ENCODE measurements at places on chromosomes 3 and 15. TPM values are rescaled to one million over a fixed set of nuclear protein-coding genes. Genes with fewer than 3 reads are reported as not detected.

GRCh38 chr15:62047282-62047827 lies 12.9 kb downstream of the VPS13C start:
- DNase-seq = no peak

DNA sequence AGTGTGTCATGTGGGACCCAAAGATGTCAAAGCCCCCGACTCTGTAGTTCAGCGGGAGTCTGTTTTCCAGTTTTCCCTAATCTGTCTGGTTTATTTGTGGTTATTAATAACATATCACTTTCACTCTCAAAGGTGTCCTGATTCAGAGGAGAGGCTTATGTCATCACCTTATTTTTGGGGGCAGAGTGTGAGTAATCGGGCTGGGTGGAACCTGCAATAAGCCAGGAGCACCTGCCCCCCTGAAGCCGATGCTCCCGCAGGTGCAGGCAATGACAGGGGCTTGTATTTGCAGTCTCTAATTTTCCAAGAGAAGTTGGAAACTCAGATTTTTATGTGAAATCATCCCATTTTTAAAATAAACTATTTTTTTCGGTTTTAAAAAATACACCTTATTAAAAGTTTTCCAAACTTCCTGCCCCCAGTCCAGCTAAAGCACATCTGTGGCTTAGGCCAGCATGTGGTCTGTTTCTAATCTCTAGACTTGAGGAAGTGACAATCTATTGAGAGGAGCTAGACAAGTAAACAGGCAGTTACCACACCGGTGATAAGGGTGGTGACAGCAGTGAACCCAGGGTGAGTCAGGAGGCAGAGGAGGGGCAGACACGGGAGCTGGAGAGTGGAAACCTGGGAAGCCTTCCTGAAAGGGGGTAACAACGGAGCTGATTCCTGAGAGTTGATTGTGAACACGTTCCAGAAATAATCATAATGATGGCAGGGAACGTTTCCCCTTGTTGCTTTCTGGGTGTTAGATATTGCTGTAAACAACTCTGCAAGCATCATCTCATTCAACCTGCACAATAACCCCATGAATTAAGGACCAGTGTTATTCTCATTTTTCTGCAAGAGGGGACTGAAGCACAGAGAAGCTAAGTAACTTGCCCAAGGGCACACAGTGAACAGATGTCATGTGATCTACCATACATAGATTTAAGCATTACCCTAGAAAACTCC lies 37.2 kb downstream of the BHLHE40 start:
- DNase-seq = no peak

DNA sequence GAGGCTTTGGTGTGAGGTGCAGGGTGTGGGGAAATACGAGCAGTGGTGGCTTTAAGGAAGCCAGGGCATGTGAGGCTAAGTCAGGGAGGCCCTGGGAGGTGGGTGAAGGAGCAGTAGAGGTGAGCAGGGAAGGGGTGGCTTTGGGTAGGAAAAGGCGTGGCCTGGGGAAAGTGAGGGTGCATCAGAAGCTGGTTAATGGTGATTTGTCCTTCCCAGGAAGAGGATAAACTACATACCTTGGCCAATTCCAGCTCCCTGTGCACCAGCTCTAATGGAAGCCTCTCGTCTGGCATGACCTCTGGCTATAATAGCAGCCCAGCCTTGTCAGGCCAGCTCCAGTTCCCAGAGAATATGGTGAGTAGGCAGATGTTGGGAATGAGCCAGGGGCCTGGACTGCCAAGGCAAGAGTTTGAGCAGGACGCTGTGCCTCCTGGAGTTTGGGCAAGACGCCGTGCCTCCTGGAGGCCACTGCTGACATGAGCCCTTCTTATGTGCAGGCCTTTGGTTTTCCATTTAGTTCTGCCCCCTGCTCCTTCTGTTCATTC lies 41.3 kb downstream of the CDAN1 start:
- no peak for DNase-seq

DNA sequence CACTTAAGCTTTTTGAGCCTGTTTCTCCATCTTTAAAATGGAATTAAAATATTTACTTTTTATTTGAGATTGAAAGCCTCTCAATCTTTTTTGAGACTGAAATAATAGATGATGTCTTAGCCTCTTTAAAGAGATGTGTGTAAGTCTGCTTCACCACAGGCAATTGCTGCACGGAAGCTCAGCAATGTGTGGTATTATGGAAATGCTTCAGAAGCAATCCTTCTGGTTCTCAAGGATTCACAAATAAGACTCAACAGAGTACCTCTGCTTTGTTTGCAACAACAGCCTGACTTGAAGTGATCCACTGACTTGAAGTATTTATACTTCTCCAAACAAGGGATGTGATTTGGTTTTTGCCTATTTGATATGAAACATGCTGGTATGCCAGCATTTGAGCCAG lies 332.0 kb upstream of the RASGRP1 start:
- no peak for DNase-seq

DNA sequence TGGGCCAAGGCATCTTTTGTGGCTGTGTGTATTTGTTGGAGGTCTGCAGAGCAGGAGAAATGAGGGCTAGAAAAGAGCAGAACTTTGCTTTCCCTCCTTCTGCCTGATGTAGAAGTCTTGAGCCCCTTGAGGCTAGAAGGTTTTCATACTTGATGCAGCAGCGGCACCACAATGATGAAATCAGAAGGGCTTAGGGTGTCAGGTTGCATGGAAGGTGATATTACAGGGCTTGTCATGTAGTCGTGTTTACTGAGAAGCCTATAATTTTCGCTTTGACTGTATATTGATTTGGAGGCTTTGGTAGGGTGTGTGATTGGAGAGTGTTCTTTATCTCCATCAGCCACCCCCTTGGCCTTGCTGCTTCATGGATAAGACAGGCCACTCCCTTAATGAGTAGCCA lies 339.8 kb downstream of the THSD4 start:
- no peak for DNase-seq

DNA sequence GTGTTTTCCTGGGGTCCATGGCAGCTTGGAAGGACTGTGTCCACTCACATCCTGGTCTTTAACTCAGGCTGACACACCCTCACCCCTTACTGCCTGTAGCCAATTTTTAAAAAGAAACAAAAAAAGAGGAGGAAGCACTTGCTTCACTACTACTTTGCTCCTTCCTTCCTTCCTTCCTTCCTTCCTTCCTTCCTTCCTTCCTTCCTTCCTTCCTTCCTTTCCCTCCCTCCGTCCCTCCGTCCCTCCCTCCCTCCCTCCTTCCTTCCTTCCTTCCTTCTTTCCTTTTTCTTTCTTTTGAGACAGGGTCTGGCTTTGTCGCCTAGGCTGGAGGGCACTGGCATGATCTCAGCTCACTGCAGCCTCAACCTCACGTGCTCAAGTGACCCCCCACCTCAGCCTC lies 25.5 kb upstream of the AKAP13 start:
- DNase-seq = no peak

- no peak for DNase-seq
These were observed 4.2 kb downstream of the MFGE8 start for GRCh38 chr15:88908697-88909621.

Gene GABRA5
- 15.0 TPM for total RNA-seq

- no peak for DNase-seq
These were observed 66.0 kb downstream of the DCLK3 start for GRCh38 chr3:36698314-36698713.

GRCh38 chr3:147945968-147946519 lies 536.9 kb downstream of the ZIC1 start:
- no peak for DNase-seq

- DNase-seq = no peak
These were observed 74.8 kb downstream of the RPL39L start for GRCh38 chr3:187064210-187065115.

Gene SPINK8
- not detected for total RNA-seq

DNA sequence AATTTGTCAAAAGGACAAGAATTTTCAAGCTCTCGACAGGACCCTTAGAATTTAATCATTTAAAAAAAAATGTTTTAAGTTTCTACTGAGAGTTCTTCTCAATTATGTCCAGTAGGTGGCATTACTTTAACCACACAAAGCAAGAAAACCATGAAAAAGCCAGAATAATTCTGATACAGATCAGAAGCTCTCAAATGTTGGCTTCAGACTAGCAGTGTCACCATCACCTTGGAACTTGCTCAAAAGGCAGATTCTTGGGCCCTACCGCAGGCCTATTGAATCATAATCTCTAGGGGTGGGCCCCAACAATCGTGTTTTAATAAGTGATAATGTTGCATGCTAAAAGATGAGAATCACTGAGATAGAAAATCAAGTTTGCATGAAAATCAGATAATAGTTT lies 99.5 kb upstream of the KCNMB2 start:
- no peak for DNase-seq

Gene KLHL40
- not detected for total RNA-seq

GRCh38 chr3:39158148-39158715 lies 4.8 kb upstream of the CSRNP1 start:
- no peak for DNase-seq

DNA sequence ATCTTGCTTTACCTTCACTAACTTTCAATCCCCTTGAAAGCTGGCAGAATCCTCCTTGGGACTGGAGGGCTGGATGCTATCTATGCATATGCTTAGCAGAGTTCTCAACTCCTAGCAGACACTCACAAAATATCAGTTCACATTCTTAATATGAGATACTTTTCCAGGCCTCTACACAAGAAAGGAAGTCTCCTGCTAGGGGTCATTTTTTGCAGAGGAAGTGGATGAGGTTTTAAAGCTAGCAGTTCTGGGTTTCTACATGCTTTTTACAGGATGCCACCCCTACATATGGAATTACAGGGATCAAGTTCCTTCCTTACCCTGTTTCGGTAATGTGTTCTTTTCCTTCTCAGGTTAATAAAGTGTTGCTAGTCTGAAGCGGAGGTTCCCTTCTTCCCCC lies 206.3 kb upstream of the TP63 start:
- DNase-seq = no peak

Gene ACKR2
- 0.09 TPM for total RNA-seq

Gene CCR4
- total RNA-seq = 0.11 TPM

- DNase-seq = no peak
These were observed 73.5 kb upstream of the XCR1 start for GRCh38 chr3:46100812-46101211.

DNA sequence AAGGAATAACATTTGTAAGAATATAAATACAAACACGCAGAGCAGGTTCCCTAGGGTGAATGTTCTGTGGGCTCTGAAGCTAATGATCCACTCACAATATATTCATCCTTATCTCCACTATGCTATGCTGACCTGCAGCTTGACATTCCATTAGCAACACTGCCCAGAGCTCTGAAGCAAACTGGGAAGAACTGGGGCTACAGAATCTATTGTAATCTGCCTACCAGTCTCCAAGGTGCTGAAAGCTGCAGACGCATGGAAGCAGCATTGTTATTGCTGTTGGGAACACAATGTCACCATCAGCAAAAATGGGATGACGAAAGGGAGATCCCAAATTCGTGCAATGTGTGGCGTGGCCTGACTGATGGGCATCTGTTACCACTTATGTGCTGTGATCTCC lies 316.7 kb upstream of the RORA start:
- no peak for DNase-seq

- DNase-seq = no peak
These were observed 19.5 kb downstream of the CD47 start for GRCh38 chr3:108071368-108071767.

DNA sequence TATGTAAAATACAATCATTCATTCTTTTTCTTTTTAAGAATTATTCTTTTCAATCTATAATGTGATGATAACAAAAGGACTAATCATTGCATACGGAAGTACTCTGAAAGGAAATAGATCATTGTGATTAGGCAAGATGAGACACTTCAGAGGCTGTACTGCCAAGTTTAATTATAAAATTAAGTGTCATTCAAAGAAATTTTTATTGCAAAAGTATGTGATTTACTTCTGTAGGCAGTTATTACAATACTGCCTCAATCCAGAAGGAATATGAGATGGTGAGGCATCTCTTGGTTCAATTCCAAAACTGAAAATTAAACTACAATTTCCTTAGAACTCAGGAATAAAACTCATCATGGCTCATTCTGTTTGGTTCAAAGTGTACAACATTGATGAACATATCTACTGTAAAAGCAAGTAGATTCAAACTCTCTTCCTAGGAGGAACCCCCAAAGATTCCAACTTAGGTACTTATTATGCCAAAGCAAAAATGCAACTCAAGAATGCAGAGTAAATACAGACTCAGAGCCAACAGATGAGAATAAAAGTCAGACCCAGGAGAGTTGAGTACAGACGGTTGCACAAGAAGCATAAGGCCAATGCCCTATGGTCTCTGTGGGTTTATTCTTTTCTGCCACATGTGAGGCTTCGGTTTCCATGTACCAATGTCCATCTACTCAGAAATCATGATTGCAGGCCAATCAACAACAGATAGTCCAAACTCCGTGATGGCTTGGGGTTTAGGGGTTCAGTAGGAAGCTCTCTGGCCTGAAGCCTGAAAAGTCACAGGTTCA lies 118.5 kb upstream of the WNT5A start:
- no peak for DNase-seq

GRCh38 chr3:107498646-107499045 lies 24.1 kb upstream of the BBX start:
- no peak for DNase-seq

GRCh38 chr3:126858887-126859286 lies 124.0 kb upstream of the PLXNA1 start:
- no peak for DNase-seq

DNA sequence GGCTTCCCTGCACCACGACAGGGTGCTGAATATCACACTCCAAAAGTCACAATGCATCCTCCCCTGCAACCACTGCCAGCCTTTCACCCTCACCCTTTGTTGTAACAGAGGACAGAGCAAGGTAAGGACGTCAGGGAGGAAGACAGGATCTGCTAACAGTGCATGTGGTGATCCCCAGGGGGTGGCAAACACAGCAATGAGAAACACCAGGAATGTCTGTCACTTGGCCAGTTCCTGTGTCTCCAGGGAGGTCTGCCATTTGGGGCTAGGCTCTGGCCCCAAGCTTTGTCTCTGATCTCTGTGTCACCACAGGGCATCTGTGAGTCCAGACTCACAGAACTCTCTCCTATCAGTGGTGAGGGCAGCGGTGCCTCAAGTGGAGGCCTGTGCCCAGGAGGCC lies 54.3 kb upstream of the SLC24A5 start:
- DNase-seq = no peak

- no peak for DNase-seq
These were observed 18.6 kb downstream of the CSTA start for GRCh38 chr3:122343654-122344053.

GRCh38 chr3:172717493-172718088 lies 6.7 kb upstream of the NCEH1 start:
- no peak for DNase-seq

DNA sequence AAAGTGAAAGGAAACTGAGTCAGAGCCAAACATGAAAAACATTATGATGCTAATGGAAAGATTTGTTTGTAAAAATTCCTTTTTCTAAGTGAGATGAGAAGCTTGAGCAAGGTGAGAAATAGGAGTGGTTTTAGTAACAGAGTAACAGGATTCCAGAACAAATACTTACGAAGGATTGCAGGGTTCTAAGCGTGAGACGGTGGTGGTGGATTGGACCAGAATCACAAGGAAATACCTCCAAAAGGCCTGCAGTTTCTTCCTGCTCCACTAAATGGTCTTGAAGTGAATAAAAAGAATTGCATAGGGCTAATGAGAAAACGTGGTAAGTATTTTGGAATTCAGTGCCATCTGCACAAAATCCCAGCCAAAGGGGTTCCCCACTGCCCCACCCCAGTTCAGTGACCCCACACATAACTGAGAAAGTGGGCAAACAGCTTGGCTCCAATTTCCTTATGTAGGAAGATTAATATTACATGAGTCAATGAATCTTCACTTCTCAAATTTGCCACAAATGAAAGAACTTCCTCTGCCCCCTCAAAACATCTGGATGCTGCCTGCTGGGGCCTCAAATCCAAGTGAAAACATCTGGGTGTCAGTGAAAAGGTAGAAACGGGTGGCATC lies 283.8 kb upstream of the NR2F2 start:
- no peak for DNase-seq

- peak; percentile 52 for DNase-seq
These were observed 364.9 kb downstream of the AGBL1 start for GRCh38 chr15:86444527-86444926.

Gene IQCB1
- total RNA-seq = 31.2 TPM

- no peak for DNase-seq
These were observed 149.5 kb downstream of the ITPR1 start for GRCh38 chr3:4642611-4643010.
